ENCODE measurements at places on chromosomes 7 and 10.

GRCh38 chr7:141464551-141464950 lies 86.7 kb upstream of the AGK start:
- DNase-seq: no peak

DNA sequence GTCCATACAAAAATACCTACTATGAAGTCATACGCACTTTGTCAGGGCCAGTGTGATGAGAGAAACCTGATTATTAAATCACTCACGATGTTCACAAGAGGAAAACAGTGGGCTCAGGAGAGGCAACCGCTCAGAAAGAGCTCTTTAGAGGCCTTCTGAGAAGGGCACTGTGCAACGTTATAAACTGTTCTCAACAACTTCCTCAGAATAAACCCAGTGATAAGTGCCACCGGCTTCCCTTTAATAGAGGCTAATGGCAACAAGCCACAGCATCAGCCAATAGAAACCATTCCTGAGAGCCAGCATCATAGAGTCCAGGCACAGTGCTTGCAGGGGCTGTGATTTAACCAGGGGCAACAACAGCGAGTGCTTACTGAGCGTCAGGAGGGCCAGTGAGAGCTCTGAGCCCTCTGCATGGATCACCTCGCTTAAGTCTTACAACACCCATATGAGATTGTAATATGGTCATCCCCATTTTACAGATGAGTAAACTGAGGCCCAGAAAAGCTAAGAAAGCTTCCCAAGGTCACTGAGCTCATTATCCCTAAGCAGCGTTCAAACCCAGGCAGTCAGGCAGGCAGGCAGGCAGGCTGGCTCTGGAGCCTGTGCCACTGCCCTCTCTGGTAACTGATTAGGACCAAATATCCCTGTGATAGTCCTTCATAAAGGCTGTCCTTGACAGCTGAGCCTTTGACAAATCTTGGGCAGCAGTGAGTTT lies 30.9 kb upstream of the ATXN7L1 start:
- no peak for DNase-seq

DNA sequence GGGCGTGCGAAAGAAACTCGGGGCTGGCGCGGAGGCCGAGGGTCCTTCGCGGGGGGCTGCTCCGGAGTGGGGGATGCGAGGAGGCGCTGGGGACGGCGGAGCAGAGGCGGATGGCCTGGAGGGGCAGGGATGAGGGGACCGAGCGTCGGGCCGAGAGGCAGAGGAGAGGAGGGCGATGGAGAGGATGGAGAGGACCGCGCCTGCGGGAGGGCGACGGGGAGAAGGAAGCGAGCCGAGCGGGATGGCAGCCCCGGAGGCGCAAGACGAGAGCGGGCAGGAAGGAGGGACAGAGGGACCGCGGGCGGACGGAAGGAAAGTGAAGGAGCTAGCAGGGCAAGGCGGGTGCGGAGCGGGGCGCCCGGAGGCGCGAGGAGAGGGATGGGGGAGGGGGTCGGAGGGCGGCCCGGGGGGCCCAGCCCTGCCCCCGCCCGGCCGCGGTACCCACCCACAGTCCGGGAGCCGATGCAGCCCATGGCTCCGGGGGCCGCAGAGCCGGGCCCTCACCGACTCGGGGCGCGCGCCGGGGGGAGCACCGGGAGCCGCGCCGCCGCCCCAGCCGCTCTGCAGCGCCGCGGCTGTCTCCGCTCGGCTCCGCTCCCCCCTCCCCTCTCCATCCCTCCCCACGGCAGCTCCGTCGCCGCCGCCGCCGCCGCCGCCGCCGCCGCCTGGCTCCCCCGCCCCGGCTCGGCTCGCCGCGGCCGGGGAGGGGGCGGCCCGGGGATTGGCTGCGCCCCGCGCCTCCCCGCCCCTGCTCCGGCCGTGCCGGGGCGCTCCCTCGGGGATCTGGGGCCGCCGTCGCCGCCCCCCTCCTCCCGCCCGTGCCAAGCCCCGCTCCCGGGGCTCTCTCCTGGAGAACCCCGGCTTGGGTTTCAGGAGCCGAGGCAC lies at the start of gene FAM131B:
TSS of gene FAM131B (minus strand) at position 583 of the 885 bp plus-strand sequence. CDS start at position 473, 110 bp downstream.
- DNase-seq: no peak

GRCh38 chr7:121570365-121570764 lies 174.3 kb upstream of the FAM3C start:
- no peak for DNase-seq

GRCh38 chr10:86955501-86956194 lies 1.8 kb downstream of the MMRN2 start:
- DNase-seq: no peak
